Lung microvascular endothelial cell (primary cell): ENCODE measurements at places on chromosomes 2 and 18. TPM values are rescaled to one million over a fixed set of nuclear protein-coding genes. Genes with fewer than 3 reads are reported as not detected.

DNA sequence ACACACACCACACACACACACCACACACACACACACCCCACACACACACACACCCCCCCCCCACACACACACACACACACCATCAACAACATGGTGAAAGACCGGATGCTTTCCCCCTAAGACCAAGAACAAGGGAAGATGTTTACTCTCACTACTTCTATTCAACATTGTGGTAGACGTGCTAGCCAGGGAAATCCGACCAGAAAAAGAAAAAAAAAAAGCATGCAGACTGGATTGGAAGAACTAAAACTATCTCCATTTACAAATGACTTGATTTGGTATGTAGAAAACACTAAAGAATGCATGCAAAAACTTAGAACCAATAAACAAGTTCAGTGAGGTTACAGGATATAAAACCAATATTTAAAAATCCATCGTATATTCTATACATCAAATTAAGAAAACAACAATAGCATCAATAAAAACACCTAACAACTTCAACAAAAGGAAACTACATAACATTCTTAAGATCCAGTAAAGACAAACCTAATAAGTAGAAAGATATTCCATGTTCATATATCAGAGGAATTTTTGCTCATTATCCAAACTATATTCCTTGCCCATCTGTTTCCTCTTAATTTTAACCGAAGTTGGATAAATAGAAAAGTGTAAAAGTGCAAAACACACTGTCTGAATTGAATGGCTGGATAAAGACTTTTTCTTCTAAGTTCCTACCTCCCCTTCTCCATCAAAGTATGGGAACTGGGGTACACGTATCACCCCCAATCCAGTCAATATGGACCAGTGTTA is 51.5 kb upstream of the RNU4ATAC start:
- no peak for DNase-seq

- DNase-seq: no peak
Measured at GRCh38 chr18:74012954-74013630, 134.5 kb downstream of the FBXO15 start.

DNA sequence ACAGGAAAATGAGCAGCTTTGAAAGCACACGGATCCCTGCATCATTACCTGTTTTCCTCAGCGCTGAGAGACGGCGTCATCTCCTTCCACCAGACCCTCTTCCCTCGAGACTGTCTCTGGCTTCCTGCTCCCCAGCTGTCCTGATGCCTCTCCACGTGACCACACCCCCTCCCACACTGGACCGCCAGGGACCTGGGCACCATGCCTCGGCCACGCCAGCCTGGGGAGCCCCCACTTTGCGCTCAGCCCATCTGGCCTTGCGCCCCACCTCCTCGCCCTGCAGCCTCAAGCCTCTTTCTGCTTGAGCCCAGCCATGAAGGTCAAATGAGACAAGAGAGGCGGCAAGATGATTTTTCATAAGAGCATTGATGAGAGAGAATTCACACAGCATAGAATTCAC is 66.0 kb upstream of the ACKR3 start:
- DNase-seq: no peak

DNA sequence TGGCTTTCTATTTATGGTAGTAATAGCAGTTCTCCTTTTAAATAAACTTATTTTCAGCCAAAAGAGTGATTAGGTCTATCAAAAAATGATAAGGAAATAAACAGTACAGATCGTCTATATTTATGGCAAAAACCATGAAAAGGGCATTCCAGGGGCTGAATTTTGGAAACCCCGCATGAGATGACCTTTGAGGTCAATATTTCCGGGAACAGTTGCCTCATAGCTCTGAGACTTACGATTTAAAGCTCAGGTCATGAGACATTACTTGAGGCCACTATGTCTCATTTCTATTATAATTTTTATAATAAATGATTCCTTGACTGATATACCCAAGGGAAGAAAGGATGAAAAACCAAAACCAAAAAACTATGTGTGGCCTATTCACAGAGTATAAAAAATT is 101.1 kb downstream of the LDLRAD4 start:
- no peak for DNase-seq

PLA2R1 gene
- total RNA-seq: 7.0 and 21.4 TPM in 2 replicates

- DNase-seq: no peak
Measured at GRCh38 chr2:53827398-53828175, 32.2 kb downstream of the GPR75 start.

- no peak for DNase-seq
Measured at GRCh38 chr2:84559838-84560237, 43.5 kb downstream of the DNAH6 start.

DNA sequence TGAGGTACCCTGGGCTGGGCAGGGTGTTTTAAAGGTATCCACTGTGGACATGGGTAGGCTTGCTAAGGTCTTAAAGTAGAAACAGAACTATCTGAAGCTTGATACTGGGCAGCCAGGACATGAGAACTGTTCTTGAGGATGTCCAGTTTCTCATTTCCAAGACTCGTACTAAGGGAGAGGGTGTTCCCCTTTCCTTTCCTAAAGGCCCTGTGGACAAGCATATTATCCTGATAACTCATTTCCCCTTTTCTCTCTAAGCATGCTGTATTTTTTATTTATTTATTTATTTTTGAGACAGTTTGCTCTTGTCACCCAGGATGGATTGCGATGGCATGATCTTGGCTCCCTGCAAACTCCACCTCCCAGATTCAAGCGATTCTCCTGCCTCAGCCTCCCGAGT is 273.6 kb downstream of the PRKCE start:
- no peak for DNase-seq

DNA sequence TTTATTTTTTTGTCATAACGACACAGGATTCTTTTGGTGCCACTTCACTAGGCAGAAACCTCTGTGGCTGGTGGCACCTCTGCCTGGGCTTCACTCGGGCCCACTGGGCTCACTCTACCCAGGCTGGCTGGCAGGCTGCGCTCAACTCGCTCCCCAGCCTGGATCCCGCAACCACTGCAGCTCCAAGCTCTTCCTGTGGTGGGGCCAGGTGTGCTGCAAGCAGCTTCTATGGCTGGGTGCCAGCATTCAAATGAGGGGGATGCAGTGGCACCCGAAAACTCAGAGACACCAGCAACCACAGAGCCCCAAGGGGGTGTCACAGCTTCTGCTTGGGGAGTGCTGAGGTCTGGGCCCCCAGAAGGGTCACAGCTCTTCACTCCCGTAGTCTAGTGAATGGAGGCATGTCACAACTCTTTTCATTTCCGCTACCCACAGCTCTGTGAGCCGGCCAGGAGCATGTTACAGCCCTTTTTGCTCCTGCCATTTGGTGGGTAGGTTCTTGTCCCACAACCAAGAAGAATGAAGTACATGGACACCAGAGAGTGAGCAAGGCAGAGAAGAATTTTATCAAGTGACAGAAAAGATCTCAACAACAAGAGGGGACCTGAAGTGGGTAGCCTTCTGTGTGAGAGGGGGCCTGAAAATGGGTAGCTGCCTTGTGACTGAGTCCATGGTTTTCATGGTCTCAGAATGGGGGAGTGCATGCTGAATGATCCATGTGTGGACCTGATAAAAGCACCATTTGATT is 170.1 kb downstream of the UBR3 start:
- DNase-seq: no peak

LGALSL gene
- 2.4 and 2.6 TPM in 2 replicates for total RNA-seq

GRCh38 chr2:149739883-149740265 is 152.3 kb upstream of the MMADHC start:
- no peak for DNase-seq

KCNIP3 gene
- under 0.01 TPM in 1 of 2 replicates, not detected in the other for total RNA-seq

ANO7 gene
- total RNA-seq: 0.65 and 2.6 TPM in 2 replicates

POTEJ gene
- 0.22 and 0.60 TPM in 2 replicates for total RNA-seq

DNA sequence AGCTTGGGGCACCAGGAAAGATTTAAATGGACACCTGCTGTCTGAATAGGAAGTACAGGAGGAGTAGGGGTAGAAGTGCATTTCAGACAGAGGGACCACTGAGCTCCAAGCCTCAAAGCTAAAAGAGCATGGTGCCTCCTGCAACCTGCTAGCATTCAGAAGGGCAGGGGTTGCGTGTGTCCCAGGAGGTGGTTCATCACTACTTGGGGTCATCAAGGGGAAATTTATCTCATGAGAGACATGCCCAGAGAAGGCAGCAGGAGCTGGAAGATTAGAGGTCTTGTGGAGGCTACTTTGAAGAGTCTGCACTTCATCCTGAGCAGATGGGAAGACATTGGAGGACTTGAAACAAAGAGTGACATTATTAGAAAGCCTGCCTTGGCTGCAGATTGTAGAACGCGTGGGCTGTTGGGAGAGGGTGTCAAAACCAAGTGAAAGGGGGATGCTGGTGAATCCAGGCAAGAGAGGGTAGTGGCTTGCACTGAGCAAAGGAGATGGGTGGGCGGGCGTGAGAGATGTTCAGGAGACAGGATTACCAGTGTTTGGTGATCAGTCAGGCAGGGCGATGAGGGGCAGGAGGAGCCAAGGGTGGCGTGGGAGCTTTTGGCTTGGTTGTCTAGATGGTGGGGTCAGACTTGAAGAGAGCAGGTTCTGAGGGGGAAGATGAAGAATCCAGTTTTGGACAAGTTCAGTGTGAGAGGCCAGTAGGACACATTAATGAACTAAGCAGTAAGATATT is 154.0 kb downstream of the DYSF start:
- DNase-seq: no peak

CNGA3 gene
- not detected in 2 replicates for total RNA-seq

GRCh38 chr18:9629709-9630108 is 15.3 kb upstream of the PPP4R1 start:
- no peak for DNase-seq

KYNU gene
- 0.22 TPM in 1 of 2 replicates, not detected in the other for total RNA-seq

DNA sequence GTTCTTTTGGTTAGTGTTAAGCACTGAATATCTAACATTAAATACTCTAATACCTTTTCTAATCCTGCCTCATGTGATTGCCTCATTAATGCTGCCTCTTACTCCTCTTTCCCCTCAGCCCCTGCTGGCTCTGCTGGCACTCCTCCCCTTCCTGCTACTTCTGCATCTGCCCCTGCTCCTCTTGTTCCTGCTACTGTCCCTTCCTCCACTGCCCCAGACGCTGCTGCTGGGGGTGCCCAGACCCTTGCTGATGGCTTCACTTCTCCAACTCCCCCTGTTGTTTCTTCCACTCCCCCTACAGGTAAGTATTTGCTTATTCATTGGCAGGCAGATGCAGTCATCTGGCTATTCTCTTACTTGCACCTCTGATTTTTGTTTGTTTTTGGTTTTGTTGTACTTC is 68.5 kb downstream of the ABI2 start:
- no peak for DNase-seq

- no peak for DNase-seq
Measured at GRCh38 chr18:26656431-26656943, 108.1 kb upstream of the KCTD1 start.

DNA sequence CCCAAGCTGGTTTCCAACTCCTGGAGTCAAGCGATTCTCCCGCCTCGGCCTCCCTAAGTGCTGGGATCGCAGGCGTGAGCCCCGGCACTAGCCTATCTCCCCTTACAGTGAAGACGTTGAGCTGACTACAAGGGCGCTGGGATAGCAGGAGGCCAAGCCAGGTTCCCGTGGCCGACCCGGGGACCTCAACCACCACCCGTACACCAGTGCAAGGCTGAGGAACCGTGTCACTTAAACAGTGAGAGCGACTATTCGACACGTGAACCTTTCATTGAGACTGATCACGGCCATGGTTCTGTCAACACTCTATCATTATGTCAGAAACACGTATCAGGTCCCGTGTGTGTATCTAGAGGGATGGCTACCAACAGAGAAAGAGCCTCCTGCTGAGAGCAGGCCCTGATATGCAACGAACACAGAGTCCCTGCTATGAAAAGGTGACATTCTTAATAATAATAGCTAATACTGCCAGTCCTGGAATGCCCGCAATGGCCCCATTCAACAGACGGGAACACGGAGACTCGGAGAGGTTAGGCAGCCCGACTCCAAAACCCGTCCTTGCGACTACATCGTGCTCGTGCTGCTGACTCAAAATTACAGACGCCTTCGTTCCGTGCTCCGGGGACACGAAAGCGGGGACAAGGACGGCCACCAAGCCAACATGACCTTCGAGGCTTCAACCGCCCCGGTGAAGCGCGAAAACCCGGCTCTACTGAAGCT is 833 bp downstream of the AFG3L2 start:
- peak; percentile 51 for DNase-seq

PLGLB1 gene
- 0.22 and 1.4 TPM in 2 replicates for total RNA-seq

DNA sequence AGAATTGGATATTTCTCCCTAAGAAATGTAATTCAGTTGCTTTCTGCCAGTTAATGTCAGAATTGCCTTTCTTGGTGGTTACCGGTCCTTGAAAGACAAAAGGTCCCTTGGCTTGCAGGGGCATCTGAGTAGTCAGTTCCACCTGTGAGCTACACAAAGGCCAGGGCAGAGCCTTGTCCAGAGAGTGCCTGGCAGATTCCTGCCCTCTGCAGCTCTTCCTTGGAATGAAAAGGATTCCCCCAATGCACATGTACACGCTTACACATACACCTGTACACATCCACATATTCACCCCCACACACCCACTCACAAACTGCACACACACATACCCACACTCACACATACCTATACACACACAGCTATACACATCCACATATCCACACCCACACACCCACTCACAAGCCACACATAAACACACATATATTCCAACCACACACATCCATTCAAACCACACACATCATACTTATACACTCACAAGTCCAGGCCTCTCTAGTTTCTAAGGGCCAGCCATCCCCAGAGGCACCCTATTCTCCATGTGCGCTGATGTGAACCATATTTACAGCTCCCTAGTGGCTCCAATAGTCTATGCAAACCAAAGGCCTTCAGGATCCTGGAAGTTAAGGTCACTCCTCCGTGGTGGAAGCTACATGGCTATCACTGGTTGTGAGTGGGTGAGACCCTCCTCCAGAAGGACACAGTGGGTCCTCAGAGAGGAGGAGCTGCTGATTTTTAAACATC is 9.6 kb downstream of the CYRIA start:
- DNase-seq: no peak

- no peak for DNase-seq
Measured at GRCh38 chr2:48519593-48519992, 10.4 kb upstream of the STON1 start.

DNA sequence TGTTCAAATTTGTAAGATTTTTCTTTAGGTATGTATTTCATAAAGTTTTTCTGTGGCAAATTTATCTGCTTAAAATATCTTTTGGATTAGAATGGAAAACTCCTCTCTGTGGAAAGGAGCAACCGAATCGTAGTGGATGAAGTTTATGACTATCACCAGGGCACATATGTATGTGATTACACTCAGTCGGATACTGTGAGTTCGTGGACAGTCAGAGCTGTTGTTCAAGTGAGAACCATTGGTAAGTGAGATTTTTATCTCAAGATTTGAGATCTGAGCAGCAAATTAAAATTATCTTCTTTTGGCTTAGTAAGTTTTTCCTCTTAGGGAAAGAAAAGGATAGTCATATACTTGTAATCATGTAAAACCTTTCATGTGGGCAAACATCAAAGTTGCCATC is 14.2 kb downstream of the IL18RAP start:
- no peak for DNase-seq

DNA sequence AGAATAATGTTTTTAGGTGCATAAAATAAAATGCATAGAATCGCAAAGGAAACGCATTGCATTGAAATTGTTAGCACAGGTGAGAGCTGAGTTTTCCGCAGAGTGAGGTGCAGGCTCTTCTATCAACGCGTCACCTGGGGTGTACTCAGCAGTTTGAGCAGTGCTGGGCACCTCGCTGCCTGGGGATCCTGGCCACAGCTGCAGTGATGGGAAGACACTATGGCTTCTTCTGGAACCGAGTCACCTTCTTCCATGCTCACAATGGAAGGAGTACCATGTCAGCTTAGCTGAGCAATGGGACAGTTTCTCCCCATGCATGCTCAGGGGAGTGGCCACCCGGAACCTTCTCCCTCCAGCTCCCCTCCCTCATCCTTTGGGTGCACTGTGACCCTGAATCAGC is 95.4 kb upstream of the OTOS start:
- DNase-seq: no peak
